ENCODE measurements at places on chromosomes 1 and 21. TPM values are rescaled to one million over a fixed set of nuclear protein-coding genes. Genes with fewer than 3 reads are reported as not detected.

DNA sequence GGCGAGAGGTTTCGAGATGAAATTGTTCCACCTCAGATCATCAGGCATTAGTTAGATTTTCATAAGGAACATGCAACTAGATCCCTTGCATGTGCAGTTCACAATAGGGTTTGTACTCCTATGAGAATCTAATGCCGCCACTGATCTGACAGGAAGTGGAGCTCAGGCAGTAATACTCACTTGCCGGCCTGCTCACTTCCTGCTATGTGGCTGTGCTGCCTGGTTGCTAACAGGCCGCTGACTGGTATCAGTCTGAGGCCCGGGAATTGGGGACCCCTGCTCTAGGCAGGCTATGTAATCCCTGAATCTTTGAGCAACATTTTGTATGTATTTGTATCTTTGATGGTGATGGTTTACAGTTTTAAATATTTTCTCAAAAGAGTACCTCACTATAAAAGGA lies 32.5 kb downstream of the XKR8 start:
- DNase-seq, result peak; percentile 19

GRCh38 chr1:31628931-31629556 lies 11.6 kb downstream of the HCRTR1 start:
- no peak for DNase-seq

GRCh38 chr1:105632342-105633196 lies 1423.9 kb upstream of the PRMT6 start:
- DNase-seq, result no peak

DNA sequence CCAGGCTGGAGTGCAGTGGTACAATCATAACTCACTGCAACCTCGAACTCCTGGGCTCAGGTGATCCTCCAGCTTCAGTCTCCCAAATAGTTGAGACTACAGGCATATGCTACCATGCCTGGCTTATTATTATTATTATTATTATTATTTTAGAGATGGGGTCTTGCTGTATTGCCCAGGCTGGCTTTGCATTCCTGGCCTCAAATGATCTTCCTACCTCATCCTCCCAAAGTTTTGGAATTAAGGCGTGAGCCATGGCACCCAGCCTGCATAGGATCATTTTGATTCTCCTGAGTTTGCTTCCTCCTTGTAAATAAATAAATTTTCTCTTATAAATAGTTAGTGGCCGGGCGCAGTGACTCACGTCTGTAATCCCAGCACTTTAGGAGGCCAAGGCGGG lies 6.2 kb downstream of the DDI2 start:
- DNase-seq, result no peak

GRCh38 chr1:107894605-107895004 lies 70.4 kb downstream of the VAV3 start:
- no peak for DNase-seq

DNA sequence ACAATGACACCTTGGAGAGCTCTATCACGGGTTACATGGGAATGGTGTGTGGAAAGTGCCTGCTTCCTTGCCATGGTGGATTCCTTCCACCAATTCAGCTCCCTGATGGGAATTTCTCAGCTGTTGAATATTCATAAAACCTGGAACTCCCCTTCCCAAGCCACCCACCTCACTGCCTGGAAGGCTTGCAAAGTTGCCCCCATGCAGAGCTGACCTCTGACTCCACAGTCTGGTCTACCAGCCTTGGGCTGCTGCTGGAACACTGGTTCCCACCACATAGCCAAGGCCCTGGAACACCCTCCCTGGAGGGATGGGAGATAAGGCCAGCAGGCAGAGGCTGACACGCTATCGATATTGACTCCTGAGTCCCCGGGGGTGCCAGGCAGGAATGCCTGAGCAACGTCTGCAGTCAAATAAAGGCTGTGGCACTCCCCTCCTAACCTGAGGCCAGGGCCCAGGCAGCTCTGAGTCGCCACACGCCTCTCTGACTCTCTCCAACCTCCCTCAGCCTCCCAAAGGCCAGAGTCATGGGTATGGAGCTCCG lies 8.8 kb downstream of the CCDC24 start:
- no peak for DNase-seq

GRCh38 chr1:43979528-43980254 lies 681 bp downstream of the B4GALT2 start:
- peak; percentile 46 for DNase-seq

DNA sequence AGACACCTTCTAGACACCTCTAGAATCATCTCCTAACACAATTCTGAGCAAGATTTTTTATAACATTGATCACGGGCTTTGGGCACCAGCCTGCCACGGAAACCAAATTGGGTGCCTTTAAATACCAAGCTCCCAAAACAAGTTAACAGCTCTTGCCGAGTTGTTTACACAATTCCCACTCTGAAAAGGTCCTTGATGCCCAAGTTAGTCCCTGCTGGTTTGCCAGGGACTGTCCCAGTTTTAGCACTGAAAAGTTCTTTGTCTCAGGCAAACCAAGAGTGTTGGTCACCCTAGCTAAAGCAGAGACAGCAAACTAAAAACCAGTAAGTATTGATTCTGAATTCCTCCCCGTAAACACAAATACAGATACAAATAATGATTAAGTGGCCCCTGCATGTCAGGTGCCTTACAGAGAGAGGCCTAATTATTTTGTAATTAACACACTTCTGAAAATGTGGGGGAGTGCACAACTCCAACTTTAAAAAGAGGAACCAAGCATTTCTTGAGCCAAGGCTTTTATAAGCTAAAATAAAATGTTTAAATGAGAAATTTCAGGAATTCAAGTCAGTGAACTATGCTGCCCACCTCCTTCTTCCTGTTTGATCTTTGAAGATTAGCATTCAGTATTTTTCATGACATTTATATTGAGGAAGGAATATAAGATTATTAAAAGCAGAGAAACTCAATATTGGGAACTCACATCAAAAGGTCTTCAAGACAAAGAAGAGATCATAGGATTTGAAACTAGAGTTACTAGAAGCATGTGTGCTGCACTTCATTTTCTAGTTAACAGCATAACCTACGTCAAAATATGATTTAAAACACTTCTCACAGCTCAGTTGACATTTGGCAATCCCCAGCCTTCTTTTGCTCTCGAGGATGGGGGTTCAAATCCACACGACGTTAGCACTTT lies 9.0 kb upstream of the UBE2U start:
- no peak for DNase-seq

The TTLL7 gene
- total RNA-seq, result 3.6 TPM

The ERICH3 gene
- total RNA-seq, result not detected

GRCh38 chr1:227942021-227942715 lies 5.6 kb downstream of the WNT9A start:
- DNase-seq, result no peak

DNA sequence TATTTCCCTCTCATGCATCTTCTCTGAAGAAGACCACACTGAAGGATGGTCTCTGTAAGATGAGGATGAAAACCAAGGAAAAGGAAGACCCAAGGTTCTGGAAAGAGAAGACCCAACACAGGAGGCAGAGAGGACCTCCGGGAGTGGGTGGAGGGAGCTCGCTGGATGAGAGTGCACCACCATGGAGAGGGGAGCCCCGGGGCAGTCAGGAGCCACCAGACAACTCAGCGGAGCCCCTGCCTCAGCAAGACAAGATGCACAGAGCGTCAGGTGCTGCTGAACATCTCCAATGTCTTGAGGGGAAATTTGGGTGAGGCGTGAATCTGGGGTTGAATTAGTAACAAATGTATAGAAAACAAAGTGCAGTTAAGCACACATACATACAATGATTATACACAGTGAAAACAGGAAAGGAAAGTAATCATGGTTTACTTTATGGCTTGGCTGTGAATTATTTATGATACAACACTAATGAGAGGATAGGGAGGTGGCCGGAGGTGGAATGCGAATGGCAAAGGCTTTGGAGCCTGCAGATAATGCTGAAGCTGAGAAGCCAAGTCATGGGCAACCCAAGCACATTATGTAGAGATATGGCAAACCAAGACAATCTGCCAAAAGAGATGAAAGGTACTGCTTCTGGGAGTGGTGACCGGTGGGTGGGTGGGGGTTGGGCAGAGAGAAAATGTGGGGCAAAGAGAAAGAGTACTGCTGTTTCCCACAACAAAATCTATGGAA lies 80.4 kb upstream of the EDN2 start:
- no peak for DNase-seq

The ATP5IF1 gene
- total RNA-seq, result 431 TPM

DNA sequence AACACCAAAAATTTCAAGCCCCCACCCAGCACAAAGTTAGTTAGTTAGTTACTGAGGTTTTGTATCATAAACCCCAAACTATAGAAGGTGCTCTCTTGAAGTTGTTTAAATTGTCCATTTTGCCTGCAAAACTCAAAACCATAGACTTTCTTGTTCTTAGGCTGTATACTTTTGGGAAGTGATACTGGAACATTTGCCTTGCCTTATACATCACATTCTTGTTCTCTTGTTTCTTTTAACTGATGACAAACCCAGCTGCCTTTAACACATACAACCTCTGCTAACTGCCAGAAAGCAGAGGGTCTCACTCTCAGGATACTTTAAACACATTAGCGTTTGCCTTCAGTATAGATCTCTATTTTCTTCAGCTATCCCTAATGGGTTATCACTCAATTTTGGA lies 570.5 kb downstream of the MRPL39 start:
- DNase-seq, result no peak

- no peak for DNase-seq
Observed at GRCh38 chr1:167453123-167453522, 65.2 kb downstream of the CD247 start.

GRCh38 chr1:182368903-182369302 lies 22.7 kb downstream of the GLUL start:
- no peak for DNase-seq

The ADGRL4 gene
- 12.4 TPM for total RNA-seq

DNA sequence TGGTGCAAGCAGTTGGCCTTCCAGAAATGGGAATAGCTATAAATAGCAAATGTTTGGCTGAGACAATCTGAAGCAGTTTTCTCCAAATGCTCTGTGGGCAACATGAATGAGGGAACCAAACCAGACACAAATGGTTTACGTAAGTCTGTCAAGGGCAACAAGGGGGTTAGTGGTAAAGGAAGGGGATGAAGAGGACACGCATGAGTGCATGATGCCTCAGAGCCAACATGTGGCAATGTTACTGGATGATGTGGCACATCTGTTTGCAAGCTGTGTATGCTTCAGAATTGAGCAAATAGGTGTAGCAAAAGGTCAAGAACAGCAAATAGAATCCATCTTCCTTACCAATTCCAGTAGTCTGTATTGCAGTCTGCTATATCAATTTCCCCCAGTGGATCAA lies 76.3 kb upstream of the LMO4 start:
- no peak for DNase-seq

DNA sequence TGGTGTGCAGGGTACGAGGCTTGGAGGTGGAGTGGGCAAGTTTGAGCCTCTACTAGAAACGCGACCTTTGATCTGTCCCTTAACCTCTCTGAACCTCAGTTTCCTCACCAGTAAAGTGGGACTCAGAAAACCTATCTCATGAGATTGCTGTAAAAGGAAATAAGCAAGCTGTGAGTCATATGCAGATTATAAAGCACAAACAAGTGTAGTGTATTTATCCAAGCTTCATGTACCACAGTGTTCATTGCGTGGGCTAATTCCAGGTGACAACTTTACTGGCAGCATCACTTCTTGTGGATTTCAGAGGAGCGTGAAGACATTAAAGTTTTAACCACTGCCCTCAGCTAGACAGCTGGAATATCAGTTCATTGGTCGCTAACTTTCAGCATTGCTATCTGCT lies 44.4 kb downstream of the ZNF697 start:
- DNase-seq, result no peak

DNA sequence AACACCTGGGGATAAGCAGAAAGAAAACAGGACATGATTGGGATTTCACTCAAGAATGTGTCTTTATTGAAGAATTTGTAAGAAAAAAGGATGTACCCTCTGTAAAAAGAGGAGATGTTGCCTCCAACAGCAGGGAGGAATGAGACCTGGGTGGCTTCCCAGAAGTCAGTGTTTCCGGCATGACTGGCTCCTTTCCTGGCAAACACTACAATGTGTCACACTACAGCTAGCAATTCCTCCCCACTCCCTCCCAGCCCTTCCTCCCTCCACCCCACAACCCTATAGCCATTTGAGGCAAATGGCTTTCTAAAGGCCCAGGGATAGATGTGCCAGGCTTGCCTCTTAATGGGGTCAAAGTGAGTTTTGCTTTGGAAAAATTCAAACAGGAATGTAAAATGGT lies 11.5 kb upstream of the COL8A2 start:
- peak; percentile 50 for DNase-seq

The MX2 gene
- 4.4 TPM for total RNA-seq

- no peak for DNase-seq
Observed at GRCh38 chr1:155185783-155186066, 12.1 kb downstream of the TRIM46 start.

The FAM110D gene
- total RNA-seq, result 4.3 TPM

The DCDC2B gene
- not detected for total RNA-seq

The PRDM16 gene
- 14.0 TPM for total RNA-seq

GRCh38 chr1:6367381-6368012 lies 26.1 kb downstream of the ACOT7 start:
- peak; percentile 42 for DNase-seq

DNA sequence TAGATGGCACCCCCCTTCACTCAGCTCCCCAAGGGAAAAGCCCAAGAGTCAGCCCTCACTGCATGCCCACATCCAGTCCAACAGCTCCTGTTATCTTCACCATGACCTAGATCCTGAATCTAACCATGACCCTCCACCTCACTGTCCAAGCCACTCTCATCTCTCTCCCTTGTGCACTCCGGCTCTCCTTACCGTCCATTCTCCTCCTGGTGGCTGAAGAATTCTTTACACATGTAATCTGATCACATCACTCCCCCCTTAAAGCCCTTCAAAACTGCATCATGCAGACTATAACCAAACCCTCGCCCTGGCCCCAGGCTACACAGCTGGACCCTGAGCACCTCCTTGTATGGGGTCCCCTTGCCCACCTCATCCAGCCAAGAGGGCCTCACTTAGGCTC lies 14.0 kb upstream of the PAQR7 start:
- no peak for DNase-seq

DNA sequence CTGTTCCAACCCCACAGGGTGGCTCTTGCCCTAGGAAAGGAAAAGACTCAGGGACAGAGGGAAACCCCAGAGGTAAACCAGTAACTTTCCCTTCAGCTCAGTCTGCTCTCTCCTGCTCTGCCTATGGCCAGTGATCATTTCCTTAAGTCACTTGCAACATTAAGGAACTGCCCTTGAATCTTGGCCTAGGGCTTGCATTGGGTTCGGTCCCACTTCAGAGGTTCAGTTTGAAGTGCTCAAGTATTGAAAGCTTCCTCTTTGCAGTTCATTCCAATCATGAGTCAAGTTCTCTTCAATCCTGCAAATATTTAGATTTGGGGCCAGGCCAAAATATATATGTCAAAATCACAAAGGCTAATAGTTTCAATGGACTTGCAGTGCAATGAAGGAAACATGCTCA lies 97.7 kb upstream of the IRF2BP2 start:
- no peak for DNase-seq

The LCE3D gene
- not detected for total RNA-seq

- DNase-seq, result no peak
Observed at GRCh38 chr1:186633116-186633515, 47.1 kb downstream of the PTGS2 start.

DNA sequence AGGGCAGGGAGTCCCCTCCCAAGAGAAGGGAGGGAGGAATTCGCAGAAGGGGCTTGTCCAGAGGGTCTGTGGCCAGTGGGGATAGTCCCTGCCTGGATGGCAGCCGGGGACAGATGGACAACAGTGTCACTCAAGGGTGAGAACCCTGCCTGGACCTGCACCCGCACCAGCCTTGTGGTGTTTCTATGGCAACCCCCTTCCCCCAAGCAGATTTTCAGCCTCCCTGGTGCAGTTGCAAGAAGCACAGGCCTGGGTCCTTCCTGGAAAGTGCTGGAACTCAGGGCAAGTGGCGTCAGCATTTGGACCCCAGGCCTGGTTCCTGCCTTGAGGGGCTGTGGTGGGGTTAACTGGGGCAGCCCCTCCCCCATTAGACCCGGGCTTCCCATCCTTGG lies 83.8 kb upstream of the ACTL8 start:
- DNase-seq, result no peak

- no peak for DNase-seq
Observed at GRCh38 chr1:116740746-116741145, 13.5 kb upstream of the CD2 start.
